Glomerular endothelial cell (primary cell): ENCODE measurements at places on chromosomes 7 and 10.

- DNase-seq: no peak
These were observed 22.3 kb downstream of the ZNF503 start for GRCh38 chr10:75379212-75379724.

DNA sequence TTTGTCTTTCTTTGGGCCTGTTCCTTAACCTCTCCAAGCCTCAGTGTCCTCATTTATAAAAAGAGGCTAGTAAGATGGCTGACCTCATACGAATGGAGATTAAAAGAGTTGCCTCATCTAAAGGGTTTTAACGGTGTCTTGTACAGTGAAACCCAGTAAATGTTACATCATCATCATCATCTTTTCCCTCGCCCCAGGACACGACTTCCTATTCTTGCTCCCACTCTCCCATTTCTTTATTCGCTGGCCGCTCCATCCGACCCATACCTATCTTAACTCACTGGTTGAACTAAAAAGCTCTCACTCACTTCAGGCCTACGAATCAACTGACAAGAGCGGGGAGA, 554 bp downstream of the FRA10AC1 start:
- DNase-seq: no peak

DNA sequence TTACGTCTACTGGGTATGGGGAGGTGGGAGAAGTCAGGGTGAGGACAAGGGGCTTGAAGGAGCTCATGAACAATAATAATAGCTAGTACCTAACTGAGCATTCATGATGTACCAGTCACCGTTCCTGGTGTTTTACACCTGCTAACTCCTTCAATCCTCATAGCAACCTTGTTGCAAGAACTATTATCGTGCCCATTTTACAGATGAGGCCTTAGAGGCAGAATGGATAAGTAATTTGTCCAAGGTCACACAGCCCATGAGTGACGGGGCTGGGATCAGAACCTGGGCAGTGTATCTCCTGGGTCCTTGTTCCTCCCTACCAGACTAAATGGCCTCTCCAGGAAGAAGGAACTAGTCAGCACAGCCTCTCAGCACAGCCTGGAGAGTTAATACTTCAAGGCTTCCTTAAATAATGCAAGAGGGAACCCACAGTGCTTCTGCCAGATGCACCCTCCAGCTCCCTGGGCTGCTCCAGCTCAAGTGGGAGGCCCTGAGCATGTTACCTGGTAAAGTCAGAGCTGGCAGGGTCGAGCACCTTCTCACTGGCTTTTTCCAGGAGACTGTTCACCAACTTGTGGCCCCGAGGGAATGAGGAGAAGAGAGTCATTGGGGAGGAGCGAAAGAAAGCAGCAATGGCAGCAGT, 28.8 kb downstream of the RRP12 start:
- no peak for DNase-seq

DNA sequence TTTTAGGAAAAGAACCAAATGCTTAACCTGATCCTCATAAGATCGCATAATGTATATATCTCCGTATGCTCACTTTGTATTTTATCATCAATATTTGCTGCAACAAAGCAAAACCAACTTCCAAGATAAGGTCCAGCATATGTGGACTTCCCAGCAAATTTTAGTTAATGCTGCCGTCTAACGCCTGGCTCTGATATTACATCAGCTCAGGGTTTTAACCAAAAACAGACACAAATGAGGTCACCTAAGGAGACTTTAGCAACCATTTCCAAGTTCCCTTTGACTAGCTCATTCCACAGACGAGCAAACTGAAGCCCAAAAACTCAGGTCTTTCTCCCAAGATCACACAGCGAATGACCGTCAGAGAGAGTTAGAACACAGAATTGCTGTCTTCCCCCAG, 59.4 kb upstream of the UCN3 start:
- no peak for DNase-seq

GRCh38 chr7:157861031-157861491, 524.3 kb downstream of the DNAJB6 start:
- DNase-seq: no peak

DNA sequence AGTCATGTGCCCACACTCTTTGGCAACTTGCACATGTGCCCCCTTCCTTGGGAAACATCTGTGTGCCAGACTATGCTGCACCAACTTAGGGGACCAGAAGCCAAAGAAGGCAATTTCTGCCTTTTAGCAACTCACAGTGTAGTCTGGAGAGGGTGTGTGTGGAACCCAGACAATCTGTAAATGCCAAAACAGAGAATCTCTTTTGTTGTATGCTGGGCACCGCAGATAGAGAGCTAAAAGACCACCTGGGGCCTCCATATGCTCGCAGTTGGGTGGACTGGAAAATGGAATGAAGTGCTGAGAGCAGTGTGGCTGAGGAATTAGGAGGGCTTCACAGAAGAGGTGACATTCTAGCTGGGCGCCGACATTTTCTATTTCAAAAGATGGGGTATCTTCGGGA, 26.4 kb downstream of the UBTD1 start:
- no peak for DNase-seq

DNA sequence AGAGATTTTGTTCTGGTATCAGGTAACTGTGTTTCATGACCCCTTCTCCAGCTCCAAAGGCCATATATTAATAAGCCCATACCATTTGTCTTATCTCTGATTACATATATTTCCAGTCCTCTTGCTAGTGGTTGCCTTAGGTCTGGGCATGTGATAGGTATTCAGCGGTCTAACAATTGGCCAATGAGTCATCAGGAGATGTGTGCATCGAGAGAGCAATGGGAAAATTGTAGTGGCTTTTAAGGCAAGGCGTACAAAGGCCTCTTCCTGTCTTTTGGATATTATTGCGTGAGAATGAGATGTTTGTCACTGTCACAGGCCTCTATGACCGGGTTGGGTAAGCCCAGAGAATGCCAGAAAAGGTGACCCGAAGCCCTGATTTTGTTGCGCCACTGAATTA, 38.6 kb upstream of the SFRP5 start:
- peak; percentile 7 for DNase-seq

GRCh38 chr7:110568388-110568787, 522.5 kb upstream of the LRRN3 start:
- no peak for DNase-seq

GRCh38 chr7:156963472-156963871, 14.0 kb downstream of the NOM1 start:
- DNase-seq: no peak

GRCh38 chr7:108332937-108333336, 123.3 kb downstream of the NRCAM start:
- no peak for DNase-seq

DNA sequence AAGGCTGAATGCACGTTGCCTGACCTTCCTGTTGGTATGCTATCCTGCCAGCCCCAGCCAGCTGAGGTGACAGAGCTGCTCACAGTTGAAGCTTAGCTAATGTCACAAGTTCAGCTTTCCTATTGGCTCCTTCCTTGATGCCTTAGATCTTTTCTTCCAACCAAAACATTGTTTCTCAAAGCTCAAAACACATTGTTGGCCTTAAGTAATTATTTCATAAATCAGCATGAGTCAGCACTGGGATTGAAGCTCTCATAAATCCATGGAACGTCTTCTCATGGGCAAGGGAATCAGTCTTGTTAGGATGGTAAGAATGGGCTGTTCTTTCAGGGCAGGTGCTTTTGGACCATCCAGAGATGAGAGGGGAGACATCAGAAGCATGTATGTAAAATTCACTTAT, 128.1 kb upstream of the SAMD8 start:
- no peak for DNase-seq

DNA sequence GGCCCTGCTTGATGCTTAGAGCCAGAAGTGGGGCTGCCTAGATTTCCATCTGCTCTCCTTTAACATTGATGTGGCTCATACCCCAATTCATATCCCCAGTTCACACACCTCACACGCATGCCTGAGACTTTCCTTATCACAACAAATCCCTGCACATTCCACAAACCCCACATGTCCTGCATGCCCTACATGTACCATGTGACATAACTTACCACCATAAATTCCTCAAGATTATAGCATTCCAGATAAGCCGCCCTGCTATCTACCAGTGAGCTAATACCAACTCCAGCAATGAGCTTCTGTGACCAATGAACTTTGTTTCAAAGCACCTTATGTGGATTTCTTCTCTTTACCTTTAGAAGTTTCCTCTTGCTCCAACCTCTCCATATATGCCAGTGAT, 104.7 kb upstream of the RAB11FIP2 start:
- DNase-seq: no peak

GRCh38 chr7:51517187-51517586, 200.6 kb upstream of the COBL start:
- no peak for DNase-seq

GRCh38 chr10:133191651-133192050, 31.6 kb downstream of the KNDC1 start:
- no peak for DNase-seq

GRCh38 chr10:110802090-110802489, 69.6 kb upstream of the PDCD4 start:
- no peak for DNase-seq

GRCh38 chr7:156380261-156380660, 260.3 kb upstream of the RNF32 start:
- no peak for DNase-seq
